GM12891 (cell line): ENCODE measurements at places on chromosomes 16 and 17.

- DNase-seq = peak; percentile 64
Measured at GRCh38 chr17:46940692-46941404, 17.9 kb downstream of the GOSR2 start.

- no peak for DNase-seq
Measured at GRCh38 chr16:54928016-54928356, 2.7 kb upstream of the IRX5 start.

GRCh38 chr17:7047566-7047965 is 3.7 kb upstream of the SLC16A11 start:
- DNase-seq = no peak

- no peak for DNase-seq
Measured at GRCh38 chr17:13784434-13785095, 182.8 kb upstream of the HS3ST3A1 start.

DNA sequence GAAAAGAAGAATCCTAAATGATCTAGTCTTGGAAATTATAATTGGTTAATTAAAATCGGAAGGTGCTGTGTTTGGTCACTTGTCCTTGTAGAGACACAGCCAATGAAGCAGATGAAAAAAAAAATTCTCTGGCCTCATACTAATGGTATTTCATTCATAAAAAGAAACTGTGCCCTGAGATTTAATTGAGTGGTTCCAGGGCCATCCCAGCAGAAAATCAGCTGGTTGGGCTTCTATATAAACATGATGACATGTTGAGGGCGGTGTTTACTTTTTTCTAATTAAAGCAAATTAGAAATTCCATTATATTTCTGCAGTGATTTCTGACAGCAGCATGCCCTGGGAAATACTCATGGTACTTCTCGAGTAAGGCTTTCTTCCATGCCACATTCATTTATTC is 191.9 kb upstream of the KCNJ16 start:
- no peak for DNase-seq

DNA sequence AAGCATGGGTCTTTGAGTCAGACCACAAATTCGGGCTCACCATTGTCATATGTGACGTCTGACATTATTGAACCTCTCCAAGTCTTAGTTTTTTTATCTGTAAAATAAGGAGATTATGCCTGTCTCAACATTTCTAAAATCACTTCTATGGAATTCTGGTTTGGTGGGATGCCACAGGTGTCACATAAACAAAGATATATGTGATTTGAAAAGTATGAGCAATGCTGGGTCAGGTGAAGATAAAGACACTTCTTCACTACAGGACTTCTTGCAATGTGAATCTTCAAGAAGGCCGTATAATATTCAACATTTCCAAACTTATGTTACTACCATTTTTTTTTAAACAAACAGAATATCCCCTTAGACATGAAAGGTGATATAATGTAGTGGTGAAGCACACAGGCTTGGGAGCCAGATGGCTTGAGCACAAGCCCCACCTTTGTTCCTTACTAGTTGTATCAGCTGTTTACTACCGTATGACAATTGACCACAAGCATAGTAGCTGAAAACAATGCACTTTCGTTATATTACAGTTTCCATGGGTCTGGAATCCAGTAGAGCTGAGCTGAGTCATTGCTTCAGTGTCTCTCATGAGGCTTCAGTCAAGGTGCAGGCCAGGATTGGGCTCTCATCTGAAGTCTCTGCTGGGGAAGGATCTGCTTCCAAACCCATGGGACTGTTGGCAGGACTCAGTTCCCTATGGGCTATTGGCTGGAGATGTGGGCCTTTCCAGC is 87.7 kb downstream of the UTP18 start:
- no peak for DNase-seq

DNA sequence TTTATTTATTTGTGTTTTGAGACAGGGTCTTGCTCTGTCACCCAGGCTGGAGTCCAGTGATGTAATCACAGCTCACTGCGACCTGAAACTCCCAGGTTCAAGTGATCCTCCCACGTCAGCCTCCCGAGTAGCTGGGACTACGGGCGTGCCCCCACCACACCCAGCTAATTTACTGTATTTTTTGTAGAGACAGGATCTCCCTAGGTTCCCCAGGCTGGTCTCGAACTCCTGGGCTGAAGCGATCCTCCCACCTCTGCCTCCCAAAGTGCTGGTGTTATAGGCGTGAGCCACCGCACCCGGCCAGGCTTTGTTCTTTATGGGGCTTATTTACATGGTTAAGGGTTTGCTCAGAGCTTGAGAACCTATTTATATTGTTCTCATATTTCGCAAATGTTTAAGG is 5.8 kb upstream of the MEIOB start:
- DNase-seq = no peak

DNA sequence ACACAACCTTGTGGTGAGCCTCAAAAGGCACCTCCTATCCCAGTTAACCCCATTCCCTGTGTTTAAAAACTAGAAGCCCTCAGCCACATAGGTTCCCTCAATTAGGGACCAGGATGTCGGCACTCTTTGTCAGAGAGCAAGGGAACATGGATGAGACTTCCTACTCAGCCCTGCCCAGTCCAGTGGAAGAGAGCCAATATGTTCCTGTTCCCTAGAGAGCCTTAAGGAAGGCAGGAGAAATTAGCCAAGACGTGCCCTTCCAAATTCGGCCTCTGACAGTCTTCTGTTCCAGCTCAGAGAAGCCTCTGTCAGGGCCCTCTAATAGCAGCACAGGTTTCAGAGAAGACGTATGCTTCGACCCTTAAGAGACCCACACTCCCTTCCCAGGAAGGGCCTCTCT is 14.6 kb upstream of the DHRS13 start:
- no peak for DNase-seq

DNA sequence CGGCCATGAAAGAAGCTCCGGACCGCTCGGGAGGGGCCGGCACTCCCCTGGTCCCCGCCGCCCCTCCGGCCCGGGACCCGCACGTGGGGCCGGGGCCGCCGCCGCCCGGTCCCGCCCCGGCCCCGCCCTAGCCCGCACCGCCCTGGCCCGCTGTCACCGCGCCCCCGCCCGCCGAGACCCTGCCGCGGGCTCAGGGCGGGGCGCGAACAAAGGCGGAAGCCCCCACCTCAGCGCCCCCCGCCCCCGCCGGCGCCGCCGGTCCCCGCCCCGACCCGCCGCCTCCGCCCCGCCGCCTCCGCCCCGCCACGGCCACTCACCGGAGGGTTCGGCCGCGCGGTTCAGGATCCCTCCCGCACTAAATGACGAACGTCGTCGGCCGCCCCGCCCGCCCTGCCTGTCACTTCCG is at the start of gene ARHGDIA:
ARHGDIA (minus strand) TSS at position 357 of the 406 bp plus-strand sequence. CDS start 1,407 bp downstream, outside the sequence.
- DNase-seq = no peak

DNA sequence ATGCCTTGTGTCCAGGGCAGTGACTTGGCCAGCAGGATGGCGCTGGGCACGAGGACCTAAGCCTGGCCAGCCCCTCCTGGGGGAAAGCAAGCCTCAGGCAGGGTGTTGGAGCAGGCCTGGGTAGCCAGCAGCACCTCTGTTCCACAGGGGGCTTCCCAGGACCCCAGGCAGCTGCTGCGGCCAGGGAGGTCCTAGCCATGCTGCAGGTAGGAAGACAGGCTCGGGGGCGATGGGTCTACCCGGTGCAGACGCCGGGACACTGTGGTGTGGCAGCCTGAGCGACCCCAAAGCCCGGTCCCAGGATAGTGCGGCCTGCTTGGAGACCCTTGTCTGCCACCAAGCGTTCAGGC is 22.4 kb upstream of the AATK start:
- no peak for DNase-seq

DNA sequence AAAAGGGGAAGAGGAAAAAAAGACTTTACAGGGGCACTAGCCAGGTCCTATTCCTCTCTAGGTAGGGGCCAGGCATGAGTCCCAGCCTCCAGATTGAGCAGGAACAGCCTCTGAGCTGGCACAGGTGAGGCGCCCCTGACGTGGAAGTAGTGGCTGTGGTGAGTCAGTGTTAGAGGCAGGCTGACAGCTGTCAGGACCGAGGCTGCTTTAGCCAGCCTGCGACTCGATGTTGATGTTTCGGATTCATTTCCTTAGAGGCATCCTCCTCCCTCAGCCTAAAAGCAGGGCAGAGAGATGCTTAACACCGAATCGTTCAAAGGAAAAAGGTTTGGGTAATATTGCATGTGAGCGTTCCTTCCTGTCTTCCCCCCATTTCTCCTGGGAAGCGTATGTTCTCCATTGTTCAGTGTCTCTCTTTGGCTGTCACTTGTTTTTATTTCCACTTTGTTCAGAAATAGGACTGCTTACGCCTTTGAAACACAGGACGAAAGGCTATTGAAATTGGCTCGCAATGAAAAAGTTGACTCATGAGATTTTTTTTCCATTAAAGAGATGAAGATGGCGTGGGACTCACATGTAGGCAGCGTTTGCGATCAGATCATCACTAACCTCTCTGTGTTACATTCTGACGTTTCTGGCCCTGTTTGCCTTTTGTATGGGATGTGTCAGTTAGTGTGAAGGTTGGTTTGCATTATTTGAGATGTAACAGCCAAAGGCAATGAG is 1.3 kb downstream of the KIAA0513 start:
- peak; percentile 48 for DNase-seq

- no peak for DNase-seq
Measured at GRCh38 chr17:82047914-82048570, 3.6 kb downstream of the RFNG start.

DNA sequence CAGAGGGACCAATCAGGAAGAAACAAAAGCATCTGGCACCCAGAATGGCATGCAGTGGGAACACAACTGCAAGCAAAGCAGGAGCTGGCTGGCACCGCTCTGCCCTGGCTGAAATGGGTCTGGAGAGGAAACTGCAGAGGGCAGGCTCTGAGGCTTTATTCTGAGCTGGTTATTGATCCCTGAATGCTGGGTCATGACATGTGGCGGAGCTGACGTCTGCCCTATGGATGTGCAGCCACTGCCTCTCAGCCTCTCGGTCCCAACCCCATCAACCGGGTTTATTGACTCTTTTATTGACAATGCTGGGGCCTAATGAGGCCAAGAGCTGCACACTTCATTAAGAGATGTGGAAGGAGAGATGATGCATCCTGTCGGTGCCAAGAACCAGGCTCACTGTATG is 3.9 kb upstream of the SKAP1 start:
- DNase-seq = no peak

DNA sequence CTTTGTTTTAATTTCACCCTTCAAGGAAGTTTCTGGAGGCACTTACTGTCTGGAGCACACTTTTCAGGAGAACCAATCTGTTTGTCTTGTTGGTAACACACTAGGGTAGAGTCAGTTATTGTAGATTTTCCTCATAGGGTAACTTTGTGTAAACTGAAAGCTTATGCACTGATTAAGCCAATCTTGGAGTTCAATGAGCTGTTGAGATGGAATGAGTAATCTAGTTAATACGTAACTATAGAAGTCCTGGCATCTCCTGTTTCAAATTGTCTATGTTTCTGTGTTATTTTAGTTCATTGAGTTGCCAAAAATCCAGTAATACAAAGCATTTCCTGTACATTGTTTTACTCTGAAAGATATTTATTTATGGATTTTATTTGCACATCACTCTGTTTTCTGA is 111.6 kb upstream of the HAS3 start:
- no peak for DNase-seq
